Psoas muscle (tissue), 8 donors: ENCODE measurements at places on chromosomes 3 and 15. TPM values are rescaled to one million over a fixed set of nuclear protein-coding genes. Genes with fewer than 3 reads are reported as not detected.

Gene CCR9
- not detected for total RNA-seq

Gene TRPM1
- not detected for total RNA-seq

Gene MST1R
- 1.7 TPM for total RNA-seq

- H3K36me3 ChIP-seq: no peaks in the 10 kb centered on the region
- H3K4me1 ChIP-seq: peaks cover 4% of the 10 kb centered on the region
- no peak for DNase-seq
- H3K4me3 ChIP-seq: no peak overlapping the region
Measured at GRCh38 chr15:101086394-101087171, 165.3 kb downstream of the CHSY1 start.

GRCh38 chr3:194135806-194136518 is at the start of gene HES1:
Gene HES1, plus strand, starts transcription at chr3:194136148. Its CDS starts 233 bp downstream, at chr3:194136381.
- no peaks in the 10 kb centered on the region for H3K36me3 ChIP-seq
- H3K27me3 ChIP-seq: no peaks in the 10 kb centered on the region
- peak within 1 kb of the TSS; percentile 92 for H3K4me3 ChIP-seq
- peak; percentile 93 for DNase-seq

GRCh38 chr15:76998663-76999285 is 3.8 kb downstream of the PSTPIP1 start:
- H3K27ac ChIP-seq: no peak overlapping the region
- H3K4me3 ChIP-seq: no peak overlapping the region
- H3K27me3 ChIP-seq: no peaks in the 10 kb centered on the region
- H3K4me1 ChIP-seq: peaks cover 6% of the 10 kb centered on the region
- no peaks in the 10 kb centered on the region for H3K36me3 ChIP-seq
